Activated naive CD4-positive, alpha-beta T cell treated with anti-CD3 and anti-CD28 coated beads, Interleukin-2, amount 10 ng/mL, durations not matched to agents 7 days and 5 days (primary cell): ENCODE measurements at places on chromosomes 6 and 20.
A peak's percentile ranks its signal among the peaks of the same experiment; 100 is the strongest.

DNA sequence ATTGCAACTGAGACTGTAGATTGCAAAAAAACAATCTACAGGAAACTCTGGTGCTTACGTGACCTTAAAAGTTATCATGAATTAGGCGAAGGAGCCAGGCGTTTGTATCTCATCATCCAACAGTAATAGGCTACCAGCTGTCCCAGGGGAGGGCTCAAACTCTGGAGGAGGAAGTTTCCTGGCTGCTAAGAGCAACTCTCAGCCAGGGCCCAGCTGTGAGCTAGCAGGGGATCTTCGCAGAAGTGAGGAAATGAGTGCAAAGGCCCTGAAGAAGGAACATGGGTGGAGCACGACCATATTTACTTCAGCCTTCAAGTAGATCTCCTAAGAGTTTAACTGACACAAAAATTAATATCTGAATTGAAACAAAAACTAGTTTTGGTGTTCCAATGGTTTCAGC lies 686.9 kb upstream of the MAP3K7 start:
- no peak for DNase-seq

GRCh38 chr6:93413190-93413589 lies 6.2 kb downstream of the EPHA7 start:
- DNase-seq = no peak

- DNase-seq = no peak
These were observed 79.1 kb upstream of the MAN1A1 start for GRCh38 chr6:119428633-119429032.

DNA sequence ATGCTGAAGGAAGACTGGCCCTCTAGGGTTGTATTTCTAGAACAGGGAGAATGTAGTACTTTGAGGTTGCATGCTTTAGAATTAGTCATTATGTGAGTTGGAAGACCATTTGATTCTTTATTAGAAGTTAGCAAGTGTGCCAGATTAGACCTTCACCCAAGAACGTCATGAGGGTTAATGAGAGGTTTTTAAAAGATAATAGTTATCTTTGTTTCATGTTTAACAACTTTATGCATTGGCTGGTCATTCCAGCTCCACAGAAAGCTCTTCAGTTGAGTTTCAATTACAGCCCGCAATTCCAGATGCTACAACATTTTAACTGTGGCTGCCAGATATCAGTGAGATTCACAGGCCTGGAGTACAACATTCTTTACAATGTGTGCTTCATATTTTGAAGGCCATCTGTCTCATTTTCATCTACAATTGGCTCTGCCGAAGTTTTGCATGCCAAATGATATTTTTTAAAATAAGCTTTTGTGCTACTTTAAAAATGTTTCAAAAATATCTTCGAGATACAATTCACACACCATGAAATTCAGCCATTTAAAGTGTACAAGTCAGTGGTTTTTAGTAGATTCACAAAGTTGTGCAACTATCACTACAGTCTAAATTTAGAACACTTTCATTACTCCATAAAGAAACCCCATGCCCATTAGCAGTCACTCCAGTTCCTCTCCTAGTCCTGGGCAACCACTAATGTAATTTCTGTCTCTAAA lies 61.1 kb upstream of the FBXO30 start:
- no peak for DNase-seq

DNA sequence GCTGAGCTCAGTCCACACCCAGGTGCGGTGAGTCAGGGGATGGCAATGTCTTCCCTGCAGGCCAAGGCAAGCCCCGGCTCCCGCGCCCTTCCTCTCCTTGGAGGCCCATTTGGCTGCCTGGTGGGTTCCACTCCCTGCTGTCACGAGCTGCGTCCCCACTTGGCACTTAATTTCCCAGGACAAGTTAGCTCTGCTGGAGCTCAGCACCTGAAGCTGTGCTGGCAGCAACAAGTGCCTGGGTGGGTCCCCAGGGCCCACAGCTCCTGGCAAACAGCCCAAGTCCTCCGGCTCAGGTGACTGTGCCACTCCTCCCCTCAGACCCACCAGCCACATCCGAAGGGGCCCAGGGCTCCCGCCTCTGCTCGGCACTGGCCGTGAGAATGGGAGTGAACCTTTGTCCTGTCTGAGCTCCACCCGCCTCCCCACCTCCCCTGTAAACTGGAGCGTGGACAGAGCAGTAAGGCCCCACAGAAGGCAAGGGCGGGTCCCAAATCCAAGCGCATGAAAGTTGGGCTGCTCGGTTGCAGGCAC lies 16.9 kb downstream of the LAMA5 start:
- DNase-seq = no peak

- DNase-seq = no peak
These were observed 212.9 kb downstream of the TFAP2C start for GRCh38 chr20:56842056-56842455.

- peak; percentile 65 for DNase-seq
These were observed 2.0 kb downstream of the SPAG4 start for GRCh38 chr20:35617397-35618262.

GRCh38 chr6:20175810-20176410 lies 36.4 kb downstream of the MBOAT1 start:
- no peak for DNase-seq

GRCh38 chr6:136254851-136255466 lies 4.8 kb upstream of the MTFR2 start:
- no peak for DNase-seq

DNA sequence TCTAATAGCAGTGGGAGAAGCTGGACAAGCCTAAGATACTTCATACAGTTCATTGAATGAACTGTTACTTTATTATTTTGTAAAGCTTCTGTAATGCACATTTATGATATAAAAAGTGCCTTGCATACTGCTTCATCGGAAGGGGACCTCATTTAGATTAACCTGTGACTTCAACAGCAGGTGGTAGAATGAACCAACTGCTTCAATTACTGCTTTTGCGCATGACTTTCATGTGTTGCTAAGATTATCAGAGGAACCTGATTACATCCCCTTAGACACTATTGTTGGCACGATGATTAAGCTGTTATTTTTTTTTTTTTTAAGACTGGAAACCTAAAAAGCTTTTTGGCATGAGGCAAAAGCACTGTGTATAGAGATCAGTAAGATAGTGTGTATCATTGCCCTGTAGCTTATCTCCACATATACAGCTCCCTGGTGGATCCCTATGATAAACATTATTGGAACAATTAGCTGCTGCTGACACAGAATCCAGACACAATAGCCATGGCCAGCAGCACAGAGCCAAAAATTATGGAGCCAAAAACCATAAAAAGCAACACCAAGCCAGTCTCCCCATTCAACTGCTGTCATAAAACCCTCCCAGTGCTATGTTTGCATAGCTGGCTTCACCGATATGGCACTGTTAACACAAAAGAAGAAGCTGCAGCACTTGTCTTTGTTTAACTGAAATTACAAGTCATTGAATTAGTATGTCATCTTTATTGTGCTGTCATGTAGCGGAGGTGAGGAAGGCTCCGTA lies 731.6 kb upstream of the MMS22L start:
- DNase-seq = no peak

- DNase-seq = no peak
These were observed 119.8 kb upstream of the SASH1 start for GRCh38 chr6:148222846-148223245.

- no peak for DNase-seq
These were observed 12.0 kb upstream of the GATA5 start for GRCh38 chr20:62487561-62488354.

- peak; percentile 44 for DNase-seq
These were observed 296.8 kb downstream of the UTRN start for GRCh38 chr6:144581812-144582537.

- DNase-seq = no peak
These were observed 25.8 kb downstream of the CAP2 start for GRCh38 chr6:17419189-17419575.

DNA sequence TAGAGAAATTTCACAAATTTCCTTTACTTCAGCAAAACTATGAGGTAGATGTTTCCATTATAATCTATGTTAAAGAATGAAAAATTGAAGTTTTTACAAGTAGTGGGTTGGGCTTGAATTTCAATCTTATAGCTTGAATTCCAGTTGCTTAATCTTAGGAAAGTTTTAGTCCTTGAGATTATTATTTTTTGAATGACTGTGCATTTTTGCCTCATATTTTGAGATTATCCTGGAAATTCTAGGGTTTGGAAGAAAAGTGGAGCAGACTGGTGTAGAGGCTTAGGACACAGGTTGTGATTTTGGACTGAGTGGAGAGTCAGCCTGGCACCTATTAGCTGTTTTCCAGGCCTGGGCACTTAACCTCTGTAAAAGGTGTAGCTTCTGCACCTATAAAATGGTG lies 5.7 kb downstream of the MTCL3 start:
- DNase-seq = no peak

DNA sequence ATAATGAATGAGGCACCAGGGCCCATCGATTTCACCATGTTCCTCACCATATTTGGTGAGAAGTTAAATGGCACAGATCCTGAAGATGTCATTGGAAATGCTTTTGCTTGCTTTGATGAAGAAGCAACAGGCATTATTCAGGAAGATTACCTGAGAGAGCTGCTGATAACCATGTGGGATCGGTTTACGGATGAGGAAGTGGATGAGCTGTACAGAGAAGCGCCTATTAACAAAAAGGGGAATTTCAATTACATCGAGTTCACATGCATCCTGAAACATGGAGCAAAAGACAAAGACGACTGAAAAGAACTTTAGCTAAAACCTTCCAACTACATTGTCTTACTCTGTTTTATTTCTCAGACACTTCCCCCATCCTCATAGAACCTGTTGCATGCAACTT lies 21.6 kb upstream of the ZBTB22 start:
- no peak for DNase-seq

DNA sequence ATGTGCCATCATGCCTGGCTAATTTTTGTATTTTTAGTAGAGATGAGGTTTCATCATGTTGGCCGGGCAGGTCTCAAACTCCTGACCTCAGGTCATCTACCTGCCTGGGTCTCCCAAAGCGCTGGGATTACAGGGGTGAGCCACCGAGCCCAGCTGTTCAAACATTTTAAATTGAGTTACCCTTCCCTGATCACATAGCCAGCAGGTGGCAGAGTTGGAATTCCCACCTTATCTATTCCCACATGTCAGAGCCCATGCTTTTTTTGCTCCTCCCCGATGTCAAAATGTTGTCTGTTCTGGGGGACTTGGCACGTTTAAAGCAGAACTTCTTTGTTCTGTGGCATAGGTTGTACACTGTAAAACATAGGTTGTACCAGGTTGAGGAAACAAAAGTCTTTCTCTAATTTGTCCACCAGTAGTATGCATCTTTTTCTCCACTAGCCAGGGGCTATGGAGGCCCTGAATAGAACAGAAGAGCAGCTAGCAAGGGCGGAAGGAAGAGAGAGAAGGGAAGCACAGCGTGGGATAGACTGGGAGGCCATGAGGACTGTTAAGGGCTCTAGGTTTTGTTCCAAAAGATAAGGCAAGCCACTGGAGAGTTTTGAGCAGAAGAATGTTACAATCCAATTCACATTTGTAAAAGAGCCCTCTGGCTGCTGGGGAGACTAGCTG lies 7.3 kb upstream of the LBP start:
- DNase-seq = no peak

GRCh38 chr6:127608554-127609270 lies 31.7 kb downstream of the C6orf58 start:
- no peak for DNase-seq

- DNase-seq = no peak
These were observed 62.7 kb downstream of the TAF4 start for GRCh38 chr20:62002882-62003480.

DNA sequence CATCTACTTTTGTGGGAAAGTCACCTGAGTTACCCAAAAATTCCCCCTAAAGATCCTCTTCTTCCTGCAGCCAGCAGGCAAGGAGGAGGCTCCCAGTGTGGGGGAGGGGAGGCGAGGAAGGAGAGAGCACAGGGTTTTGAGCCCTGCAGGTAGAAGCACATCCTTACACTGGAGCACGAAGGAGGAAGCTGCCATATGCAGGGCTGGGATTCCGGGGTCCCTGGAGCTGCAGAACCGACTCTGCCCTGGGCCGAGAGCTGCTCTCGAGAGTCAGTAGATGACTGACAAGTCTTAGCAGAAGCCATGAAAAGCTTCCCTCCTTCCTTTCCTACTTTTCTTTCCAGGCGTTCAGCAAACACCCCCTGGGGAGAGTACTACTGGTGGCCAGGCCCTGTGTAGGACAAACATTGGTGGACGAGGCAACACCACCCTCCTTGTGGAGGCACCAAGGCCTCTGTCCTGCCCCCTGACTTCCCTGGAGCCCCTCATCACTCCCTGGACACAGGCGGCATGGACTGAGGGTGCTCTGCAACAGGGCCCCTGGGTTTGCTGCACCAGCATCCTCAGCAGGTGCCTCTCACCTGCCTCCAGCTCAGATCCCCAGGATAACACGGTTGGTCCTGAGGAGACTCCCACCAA lies 211.7 kb upstream of the CST7 start:
- no peak for DNase-seq

DNA sequence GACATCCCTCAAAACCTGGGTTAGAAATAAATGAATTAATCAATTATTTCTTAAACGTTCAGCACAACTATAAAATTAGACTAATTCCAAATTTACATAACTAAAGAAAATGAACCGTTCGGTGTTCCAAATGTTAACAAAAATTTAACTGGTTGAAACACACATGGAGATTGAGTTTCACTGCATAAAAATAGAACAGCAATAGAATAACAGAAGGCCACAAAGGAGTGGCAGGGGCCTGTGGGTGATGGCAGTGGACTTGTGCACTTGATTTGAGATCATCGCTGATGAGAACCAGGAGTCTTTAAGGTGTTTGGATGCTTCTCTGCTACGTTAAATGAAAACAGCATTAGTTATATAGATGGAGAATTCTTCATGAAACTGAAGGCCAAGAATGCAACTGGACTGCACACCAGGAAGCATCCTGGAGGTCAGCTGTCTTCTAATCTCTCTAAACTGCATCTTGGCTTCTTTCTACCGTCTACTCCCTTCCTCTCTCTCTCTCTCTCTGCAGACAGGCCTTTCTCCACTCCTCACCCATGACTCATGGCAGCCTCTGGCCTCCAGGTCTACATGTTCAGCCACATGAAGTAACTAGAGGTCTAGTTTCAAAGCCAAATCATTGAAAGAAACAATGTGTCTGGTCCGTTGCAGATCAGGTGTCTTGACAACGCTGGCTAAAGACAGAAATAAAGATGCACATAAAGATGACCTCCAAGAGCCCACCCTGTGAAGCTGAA lies 111.3 kb downstream of the SIM1 start:
- DNase-seq = no peak

- no peak for DNase-seq
These were observed 10.3 kb downstream of the MTO1 start for GRCh38 chr6:73471686-73472290.

DNA sequence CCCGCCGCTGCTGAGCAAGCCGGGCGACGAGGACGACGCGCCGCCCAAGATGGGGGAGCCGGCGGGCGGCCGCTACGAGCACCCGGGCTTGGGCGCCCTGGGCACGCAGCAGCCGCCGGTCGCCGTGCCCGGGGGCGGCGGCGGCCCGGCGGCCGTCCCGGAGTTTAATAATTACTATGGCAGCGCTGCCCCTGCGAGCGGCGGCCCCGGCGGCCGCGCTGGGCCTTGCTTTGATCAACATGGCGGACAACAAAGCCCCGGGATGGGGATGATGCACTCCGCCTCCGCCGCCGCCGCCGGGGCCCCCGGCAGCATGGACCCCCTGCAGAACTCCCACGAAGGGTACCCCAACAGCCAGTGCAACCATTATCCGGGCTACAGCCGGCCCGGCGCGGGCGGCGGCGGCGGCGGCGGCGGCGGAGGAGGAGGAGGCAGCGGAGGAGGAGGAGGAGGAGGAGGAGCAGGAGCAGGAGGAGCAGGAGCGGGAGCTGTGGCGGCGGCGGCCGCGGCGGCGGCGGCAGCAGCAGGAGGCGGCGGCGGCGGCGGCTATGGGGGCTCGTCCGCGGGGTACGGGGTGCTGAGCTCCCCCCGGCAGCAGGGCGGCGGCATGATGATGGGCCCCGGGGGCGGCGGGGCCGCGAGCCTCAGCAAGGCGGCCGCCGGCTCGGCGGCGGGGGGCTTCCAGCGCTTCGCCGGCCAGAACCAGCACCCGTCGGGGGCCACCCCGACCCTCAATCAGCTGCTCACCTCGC lies 1.5 kb downstream of the ARID1B start:
- DNase-seq = peak; percentile 67
